Suppressor macrophage treated with lipopolysaccharide for 1 hour (primary cell): ENCODE measurements at places on chromosomes 16 and 17.

DNA sequence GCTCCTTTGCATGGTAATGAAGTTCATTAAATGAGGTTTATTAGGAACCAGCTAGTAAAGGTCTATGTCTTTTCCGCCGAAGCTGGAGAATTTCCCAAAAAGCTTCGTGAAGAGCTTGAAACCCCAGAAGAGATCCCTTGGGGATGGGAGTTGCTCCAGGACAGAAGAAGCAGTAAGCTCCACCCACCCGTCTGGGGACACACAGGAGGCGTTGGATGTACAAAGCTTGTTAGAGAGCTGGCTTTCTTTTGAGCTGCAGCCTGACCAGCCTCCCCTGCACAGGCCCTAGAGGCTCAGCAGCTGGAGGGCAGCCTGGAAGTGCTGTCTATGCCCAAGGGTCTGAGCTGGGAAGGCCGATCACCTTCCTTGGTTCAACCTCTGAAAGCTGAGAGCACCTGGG is 147.4 kb upstream of the SDK2 start:
- DNase-seq, result no peak

GRCh38 chr16:68070806-68071517 is 14.2 kb upstream of the NFATC3 start:
- no peak for DNase-seq

DNA sequence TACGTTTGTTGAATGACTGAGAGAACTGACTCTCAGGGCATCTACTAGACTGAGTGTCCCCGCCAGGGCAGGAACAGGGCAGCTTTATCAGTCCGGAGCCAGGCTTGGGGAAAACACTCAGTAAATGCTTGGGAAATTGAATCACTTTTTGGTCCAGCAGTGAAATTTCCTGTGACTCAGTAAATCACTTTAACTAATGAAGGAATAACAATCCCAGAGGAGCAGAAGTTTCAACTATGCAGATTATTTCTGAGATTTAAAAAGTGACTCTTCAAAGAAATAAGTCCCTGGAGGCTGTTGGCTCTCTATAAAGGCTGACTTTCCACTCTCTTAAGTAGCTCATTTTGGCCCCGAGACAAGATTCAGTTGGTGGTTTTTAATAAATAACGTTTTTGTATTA is 101.8 kb downstream of the FOXL1 start:
- DNase-seq, result no peak

GRCh38 chr17:10336393-10336792 is 36.4 kb downstream of the MYH13 start:
- DNase-seq, result no peak

- no peak for DNase-seq
Measured at GRCh38 chr16:66905633-66906539, 12.8 kb downstream of the CDH16 start.

DNA sequence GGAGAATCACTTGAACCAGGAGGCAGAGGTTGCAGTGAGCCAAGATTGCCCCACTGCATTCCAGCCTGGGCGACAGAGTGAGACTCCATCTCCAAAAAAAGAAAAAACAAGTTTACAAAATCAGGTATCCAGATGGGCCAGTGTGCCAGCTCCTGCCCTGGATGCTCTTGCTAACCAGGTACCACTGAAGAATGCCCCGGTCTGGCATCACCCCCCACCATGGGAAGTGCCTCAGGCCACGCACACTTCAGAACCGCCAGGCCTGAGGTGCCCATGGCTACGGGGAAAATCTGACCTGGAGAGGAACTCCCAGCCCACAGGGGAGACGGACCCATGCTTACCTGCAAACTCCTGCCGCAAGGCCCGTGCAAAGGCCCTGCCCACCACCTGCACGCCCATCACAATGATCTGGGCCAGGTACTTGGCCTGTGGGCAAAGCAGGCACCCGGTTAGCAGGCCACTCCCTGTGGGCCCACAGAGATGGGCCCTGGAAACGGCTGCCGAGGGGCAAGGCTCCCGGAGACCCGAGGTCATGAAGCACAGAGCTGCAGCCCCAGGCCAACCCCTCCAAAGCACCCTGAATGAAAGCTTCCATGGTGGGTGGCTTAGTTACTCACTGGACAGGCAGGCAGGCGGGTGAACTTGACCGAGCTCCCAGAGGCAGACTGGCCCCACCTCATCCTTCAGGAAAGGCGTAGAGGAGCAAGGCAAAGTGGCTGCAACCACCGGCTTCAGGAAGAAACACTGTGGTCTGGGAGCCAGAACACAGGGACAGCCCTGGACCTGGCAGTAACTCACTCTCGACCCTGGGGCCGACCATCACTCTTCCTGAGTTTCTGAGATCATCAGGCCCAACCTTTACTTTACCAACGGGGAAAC is 8.0 kb downstream of the PAM16 start:
- DNase-seq, result no peak

DNA sequence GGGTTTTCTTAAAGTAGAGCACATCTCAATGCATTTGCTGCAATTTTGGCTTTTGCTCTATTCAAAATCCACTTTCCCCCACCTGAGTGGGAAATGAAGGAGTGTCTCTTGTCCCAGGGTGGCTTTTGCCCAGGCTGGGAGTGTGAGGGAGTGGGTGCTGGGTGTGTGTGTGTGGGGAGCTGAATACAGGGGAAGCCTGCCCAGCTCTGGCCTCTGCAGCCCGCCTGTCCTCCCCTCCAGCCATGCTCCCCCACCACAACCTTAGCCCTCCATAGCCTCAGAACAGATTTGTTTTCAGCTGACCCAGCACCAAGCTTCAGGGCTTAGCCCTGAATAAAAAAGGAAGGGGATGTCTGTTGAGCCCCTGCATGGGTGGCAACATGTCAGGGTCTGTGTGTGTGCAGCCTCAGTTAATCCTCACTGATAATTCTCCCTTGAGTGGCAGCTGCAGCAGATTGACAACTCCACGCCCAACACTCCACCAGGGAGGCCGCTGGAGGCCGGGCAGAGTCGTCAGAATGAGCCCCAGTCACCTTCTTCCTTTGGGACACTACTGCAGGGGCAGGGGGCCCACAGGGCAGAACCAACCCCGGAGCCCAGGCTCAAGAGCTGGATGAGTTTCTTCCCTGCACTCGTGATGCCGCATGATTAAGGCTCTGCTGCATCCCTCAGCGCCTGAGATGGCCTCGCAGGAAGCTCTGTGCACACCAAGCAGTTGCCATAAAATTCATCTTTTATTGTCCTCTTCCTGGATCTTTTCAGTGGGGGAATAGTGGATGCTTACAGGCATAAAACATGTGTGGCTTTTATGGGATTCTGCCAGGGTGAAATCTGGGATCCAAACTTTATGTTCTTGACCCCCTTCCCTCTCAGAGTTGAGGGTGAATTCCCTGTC is 55.0 kb downstream of the SPACA3 start:
- no peak for DNase-seq

- no peak for DNase-seq
Measured at GRCh38 chr16:68406458-68407152, 41.7 kb downstream of the SMPD3 start.

- no peak for DNase-seq
Measured at GRCh38 chr17:3534881-3535252, 22.7 kb downstream of the TRPV3 start.

DNA sequence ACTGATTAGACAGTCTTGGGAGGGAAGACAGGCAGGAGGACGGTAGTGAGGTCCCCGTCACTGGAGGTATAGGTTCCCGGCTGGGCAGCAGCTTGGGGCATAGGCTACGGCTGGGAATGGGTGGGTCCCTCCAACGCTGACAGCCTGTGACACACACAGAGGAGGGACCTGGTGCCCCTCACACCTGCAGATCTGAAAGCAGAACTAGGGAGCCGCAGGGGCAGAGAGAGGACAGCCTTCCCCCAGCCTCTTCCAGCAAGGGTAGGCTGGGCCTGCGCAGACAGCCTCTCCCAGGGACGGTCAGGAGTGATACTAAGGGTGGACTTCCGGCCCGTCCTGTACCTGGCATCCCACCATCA is 2.0 kb downstream of the P2RX1 start:
- DNase-seq, result peak; percentile 19

GRCh38 chr17:1264196-1264595 is 6.0 kb upstream of the BHLHA9 start:
- no peak for DNase-seq

DNA sequence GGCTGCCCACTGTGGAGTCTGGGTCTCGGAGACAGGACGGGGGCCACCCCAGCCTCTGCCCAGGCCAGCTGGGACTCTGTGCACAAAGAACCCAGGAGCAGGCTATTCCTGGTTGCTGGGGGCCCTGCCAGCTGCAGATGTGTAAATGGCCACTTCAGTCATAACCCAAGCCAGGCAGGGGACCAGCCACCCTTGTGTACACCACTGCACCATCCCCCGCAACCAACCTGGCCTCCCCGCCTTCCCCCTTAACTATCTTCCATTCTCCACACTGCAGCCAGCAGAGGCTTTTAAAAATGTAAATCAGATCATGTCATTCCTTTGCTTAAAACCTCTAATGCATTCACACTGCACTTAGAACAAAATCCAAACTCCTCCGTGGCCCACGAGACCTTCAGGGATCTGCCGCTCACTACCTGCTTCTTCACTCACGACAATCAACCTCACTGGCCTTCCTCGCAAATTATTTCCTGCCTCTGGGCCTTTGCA is 28.3 kb downstream of the RTN4RL1 start:
- no peak for DNase-seq

- peak; percentile 88 for DNase-seq
Measured at GRCh38 chr16:10806698-10807097, 11.9 kb downstream of the TVP23A start.

GRCh38 chr17:56392321-56392720 is 201.2 kb upstream of the NOG start:
- no peak for DNase-seq

DNA sequence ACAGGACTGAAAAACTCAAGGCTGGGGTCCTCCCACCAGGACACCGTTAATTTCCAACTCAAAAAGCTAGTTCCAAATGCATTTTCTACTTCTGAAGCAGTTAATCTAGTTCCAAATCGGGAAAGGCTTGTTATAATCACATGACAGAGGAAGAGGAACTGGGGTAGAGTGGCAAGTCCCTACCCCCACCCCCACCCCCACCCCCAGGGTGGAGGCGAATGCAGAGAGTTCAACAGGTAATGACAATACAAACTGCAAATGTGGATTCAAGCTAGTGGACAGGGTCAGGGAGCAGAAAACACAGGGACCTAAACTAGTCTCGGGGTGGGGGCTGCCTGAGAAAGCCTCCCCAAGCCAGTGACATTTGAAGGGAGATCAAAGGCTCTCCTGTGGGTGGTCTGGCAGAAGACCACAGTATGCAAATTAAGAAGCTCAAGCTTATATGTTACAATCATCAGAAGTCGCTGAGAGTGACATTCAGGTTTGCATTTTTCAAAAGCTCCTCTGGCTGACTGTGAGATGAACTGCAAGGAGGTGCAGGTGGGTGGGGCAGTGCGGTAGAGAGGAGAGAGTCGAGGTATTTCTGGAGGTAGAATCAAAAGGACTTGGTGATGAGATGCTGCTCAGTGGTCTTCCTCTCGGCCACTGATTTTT is 56.4 kb upstream of the SLC25A19 start:
- DNase-seq, result peak; percentile 62

DNA sequence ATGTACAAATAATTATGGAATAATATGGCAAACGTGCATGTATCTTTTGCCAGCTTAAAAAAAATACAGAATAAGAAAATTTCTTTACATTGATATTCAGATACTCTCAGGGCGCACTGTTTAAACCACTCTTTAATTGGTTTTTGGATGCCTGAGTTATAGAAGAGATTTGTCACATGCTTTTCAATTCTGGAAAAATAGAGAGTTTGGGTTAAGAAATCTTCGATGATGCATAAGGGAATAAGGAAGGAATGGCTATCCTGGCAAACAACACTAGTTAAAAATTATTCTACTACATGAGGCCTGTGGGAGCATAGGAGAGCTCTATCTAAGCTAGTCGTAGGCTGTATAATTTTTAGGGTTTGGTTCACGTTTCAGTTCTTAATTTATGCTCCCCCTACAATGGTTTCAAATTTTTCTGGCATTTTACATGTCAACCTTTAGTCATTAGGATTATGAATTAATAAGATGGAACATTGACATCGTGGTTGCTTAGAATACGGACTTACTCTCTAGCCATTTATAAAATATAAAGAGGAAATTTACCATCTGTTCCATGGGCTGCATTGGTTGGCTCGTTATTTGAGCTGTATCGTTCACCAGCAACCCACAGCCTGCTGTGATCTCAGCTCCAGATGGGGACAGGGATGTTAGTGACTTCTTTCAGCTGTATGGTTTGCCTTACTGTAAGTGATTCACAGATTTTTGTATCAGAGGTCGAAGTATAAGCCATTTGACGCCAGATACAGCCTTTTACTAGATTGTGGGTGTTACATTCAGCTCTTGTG is 15.9 kb downstream of the NARF start:
- no peak for DNase-seq
